ENCODE measurements at places on chromosomes 4 and X.
A peak's percentile ranks its signal among the peaks of the same experiment; 100 is the strongest.

- DNase-seq, result no peak
Measured at GRCh38 chr4:165621983-165622382, 243.2 kb downstream of the CPE start.

DNA sequence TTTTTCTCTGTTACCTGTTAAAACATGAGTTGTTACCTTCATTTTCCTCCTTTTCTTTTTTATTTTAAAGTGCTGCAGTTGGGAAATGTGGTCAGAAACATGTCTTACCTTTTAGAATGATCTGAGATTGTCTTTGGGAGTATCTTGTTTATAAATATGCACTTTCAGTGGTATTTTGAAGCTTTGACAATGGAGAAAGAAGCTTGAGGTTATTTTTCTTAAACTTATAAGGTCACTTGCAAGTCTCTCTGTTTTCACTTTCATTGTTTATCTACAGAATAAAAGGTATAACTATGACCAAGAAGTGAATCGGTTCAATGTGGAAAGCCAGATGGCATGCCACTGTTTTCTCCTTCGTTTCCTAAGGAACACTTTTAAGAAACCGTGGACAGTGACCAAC lies 167.5 kb upstream of the SLC7A11 start:
- no peak for DNase-seq

- DNase-seq, result no peak
Measured at GRCh38 chr4:134695433-134695832, 493.8 kb upstream of the PABPC4L start.

- DNase-seq, result no peak
Measured at GRCh38 chr4:106231931-106232330, 84.1 kb downstream of the TBCK start.

DNA sequence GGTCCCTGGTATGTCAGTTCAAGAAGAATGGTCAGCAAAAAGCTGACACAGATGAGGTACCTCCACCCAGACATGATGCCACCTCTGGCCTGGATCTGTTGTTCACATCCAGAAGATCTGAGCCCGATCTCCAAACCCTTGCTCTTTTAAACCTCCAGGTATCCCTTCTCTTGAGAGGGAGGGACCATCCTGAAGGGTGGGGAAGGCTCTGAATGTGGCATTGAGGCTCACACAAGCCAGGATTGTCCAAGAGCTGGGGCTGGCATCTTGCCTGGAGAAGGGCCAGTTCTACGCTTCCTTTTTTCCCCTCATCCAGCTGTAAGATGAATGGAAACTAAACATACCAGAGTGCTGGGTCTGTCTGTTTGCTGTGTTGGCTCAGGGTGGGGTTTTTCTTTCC lies at the start of gene ITIH6:
Gene ITIH6 (minus strand): TSS at position 119 of the 400 bp plus-strand sequence. CDS start 45 bp downstream, at position 74.
- DNase-seq, result no peak

DNA sequence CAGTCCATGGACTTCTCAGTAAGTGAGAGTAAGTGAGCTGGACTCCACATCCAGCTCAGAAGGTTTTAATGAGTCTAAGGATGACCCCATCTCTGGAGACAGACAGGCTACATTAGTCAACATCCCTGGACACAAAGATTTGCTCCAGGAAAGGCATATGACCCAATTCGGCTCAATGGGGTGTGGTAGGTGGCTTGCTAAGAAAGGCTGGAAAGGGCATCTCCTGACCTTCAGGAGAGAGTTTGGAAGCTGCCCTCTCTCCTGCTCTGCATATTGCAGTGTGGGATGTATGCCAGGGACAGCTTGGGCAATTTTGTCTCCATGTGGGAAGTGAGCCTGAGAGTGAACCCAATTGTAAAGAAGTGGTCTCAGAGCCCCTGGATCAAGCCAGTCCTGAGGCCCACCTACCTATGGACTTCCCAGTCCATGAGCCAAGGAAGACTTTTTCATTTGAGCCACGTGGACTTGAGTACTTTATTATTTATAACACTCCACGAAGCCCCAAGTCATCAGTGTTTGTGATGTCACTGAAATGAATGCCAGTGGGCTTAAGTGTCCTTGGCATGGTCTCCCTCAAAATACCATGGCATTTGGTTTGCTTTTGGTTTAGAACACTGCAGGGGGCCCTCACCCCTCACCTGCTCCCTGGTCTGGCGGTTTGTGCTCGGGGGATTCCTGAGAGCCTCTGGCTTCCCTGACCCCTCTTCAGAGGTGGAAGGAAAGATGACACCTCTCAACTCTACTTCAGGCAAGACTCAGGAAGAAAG lies 10.4 kb upstream of the ABLIM2 start:
- no peak for DNase-seq

GRCh38 chr4:123869286-123870215 lies 473.0 kb downstream of the SPRY1 start:
- no peak for DNase-seq

- no peak for DNase-seq
Measured at GRCh38 chr4:82906469-82906868, 5.9 kb downstream of the THAP9 start.

GRCh38 chr4:2837110-2837903 lies 6.3 kb upstream of the ADD1 start:
- DNase-seq, result no peak

DNA sequence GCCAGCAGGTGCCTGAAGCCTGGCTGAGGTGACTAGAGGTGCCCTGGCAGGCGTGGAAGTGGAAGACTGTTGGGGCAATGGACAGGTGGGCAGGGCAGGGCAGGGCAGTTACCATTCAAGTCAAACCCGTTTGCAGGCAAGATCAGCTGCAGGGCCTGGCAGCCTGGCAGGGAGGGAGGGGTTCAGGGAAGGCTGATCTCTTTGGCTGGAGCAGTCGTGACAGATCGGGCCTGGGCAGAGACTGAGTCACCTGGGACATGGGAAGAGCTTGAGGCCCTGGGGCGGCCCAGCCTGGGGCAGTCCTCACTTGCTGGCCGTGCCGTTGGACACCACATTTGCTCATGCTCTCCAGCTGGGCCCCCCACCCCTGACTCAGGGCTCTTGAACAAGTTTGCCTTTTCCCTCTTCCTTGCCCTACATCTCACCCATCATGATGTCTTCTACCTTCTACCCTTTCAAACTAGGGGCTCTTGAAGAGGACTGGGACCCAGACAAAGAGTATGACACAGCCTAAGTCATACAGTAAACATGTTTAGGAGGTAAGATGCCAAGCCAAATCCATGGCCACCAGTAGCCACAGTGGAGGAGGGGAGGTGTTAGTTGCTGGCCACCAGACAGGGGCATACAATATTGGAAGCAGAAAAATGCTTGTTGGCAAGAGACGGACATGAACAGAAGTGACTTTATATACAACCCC lies 2.0 kb upstream of the ZNF185 start:
- no peak for DNase-seq

- DNase-seq, result no peak
Measured at GRCh38 chr4:146155152-146155724, 20.3 kb upstream of the LSM6 start.

DNA sequence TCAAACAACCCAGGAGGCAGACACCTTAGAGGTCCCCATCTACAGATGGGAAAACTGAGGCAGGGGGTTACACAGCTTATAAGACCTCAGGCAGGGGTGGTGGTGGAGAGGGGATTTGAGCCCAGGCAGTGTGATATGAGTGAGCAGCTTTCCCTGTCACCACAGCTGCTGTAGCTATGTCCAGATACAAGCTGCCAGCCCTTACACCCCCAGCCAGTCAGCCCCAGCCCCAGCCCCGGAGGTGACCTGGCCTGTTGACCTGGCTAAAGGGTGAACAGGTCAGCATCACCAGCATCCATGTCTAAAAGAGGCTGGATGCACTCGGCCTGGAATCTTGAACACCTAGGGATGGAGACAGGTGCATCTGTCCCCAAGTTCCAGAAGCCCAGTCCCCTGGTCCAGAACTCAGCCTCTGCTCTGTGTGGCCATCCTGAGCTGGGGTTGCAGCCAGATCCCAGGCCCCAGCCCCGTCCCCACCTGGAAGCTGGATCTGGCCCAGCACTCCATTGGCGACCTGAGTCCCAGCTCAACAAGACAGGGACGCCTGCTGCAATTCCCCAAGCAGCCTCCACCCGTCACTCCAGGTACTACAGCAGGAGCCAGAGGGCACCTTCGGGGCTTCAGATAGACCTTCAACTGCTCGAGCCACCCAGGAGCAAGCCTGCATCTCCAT lies 89.5 kb downstream of the JAKMIP1 start:
- DNase-seq, result no peak

- no peak for DNase-seq
Measured at GRCh38 chrX:100625985-100626491, 10.6 kb downstream of the TSPAN6 start.

- no peak for DNase-seq
Measured at GRCh38 chrX:70979136-70979762, 48.4 kb upstream of the SLC7A3 start.

DNA sequence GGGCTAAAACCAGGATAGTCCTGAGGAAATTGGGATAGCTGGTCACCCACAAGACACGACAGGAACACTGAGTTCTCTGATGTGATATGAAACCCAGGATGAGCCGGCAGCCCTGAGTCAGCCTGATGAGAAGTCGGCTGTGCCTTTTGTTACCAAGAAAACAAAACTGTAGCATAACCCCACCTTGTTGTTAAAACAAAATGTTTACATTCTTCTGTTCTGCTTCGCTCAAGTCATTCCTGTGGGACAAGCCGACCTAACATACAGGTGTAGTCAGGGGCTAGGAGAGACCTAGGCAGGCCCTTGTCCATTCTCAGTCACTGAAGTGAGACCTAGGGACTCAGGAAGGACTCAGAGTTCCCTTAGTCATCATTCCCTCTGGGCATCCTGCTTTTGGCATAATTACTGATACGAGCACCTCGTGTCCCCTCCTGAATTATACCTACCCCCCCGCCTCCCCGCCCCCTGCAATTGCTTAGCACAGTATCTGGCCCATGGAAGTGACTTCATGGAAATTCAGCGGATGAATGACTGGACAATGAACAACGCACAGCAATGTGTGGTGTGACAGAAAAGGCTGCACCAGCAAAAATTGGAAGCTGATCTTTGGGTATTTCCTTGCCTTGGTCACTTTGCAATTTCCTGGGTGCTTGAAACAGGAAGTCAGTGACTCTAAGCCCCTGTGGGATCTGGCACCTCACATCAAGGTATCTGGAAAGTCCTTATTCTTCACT lies 31.9 kb upstream of the TLR2 start:
- DNase-seq, result no peak

DNA sequence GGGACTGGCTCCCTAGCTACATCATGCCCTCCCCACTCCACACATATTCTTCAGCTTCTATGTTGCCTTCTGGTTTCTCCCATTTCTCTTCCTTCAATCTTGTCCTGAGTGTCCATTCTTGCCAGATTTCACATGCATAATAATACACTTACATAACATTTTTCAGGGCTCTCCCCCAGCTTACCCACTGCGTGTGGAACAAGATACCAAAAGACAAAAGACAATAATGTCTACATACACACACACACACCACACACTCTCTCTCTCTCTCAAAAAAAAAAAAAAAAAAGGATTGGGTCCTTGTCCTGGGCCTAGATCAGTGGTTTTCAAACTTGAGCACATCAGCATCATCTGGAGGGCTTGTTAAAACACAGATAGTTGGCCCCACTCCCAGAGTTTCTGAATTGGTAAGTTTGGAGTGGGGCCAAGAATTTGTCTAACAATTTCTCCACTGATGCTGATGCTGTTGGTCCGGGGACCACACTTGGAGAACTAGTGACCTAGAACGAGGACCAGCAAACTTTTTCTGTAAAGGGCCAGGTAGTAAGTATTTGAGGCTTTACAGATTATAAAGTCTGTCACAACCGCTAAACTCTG lies 6.5 kb upstream of the SMARCA1 start:
- peak; percentile 20 for DNase-seq

DNA sequence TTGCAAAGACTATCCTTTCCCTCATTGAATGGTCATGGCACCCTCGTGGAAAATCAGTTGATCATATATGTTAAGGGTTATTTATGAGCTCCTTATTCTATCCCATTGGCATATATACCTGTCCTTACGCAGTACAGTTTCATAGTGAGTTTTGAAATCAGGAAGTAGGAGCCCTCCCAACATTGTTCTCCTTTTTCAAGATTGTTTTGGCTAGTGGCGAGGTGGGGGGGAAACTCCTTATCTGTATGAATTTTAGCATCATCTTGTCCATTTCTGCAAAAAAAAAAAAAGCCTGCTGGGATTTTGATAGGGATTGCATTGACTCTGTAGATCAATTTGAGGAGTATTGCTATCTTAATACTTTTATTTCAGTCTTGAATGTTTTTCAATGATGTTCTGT lies 2.5 kb upstream of the USP9X start:
- DNase-seq, result no peak

DNA sequence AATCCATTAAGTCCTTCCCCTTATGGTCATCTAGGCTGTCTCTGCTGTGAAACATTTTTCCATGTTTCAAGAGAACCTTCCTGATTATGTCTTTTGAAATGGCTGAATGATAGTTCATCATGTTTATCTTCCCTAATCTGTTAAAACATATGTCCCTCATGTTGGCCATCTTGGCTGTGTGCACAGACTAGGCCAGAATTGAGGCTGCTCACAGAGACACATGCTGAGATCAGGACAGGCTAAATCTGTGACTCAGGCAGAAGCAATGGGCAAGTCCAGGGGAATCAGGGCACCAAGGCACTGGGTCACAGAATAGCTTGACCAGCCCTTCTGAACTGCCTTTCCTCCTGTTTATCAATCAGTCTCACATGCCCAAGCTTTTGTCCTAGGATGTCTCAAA lies 78.3 kb downstream of the FHDC1 start:
- no peak for DNase-seq

Measured in NCI-H446 (cell line).